ENCODE measurements at places on chromosomes 11 and 22. TPM values are rescaled to one million over a fixed set of nuclear protein-coding genes. Genes with fewer than 3 reads are reported as not detected.

KDM4E gene
- total RNA-seq: not detected

XRCC6 gene
- 132 TPM for total RNA-seq

CECR2 gene
- total RNA-seq: 2.1 TPM

MRPL21 gene
- total RNA-seq: 37.0 TPM

PYGM gene
- total RNA-seq: 12.9 TPM

CARNS1 gene
- 7.0 TPM for total RNA-seq

SCGB1A1 gene
- not detected for total RNA-seq

OR10A2 gene
- not detected for total RNA-seq

B3GAT1 gene
- 0.16 TPM for total RNA-seq

MMP10 gene
- not detected for total RNA-seq

MS4A3 gene
- total RNA-seq: not detected

GRAMD1B gene
- total RNA-seq: 4.6 TPM

CD6 gene
- total RNA-seq: 1.6 TPM

IPO7 gene
- 135 TPM for total RNA-seq

PHLDA2 gene
- total RNA-seq: 7.1 TPM

SLC7A4 gene
- 0.15 TPM for total RNA-seq

PATE4 gene
- not detected for total RNA-seq

GNAZ gene
- total RNA-seq: 5.8 TPM

SYCE3 gene
- not detected for total RNA-seq

GLYAT gene
- not detected for total RNA-seq

KRTAP5-8 gene
- total RNA-seq: 0.42 TPM

NLRP14 gene
- total RNA-seq: not detected

TSPAN32 gene
- 3.5 TPM for total RNA-seq

CRYBB2 gene
- not detected for total RNA-seq

TPH1 gene
- 20.0 TPM for total RNA-seq

TENM4 gene
- 9.1 TPM for total RNA-seq

OR8A1 gene
- total RNA-seq: not detected
